Activated CD4-positive, alpha-beta T cell treated with anti-CD3 and anti-CD28 coated beads, Interleukin-2, Interleukin-6, amounts not matched to agents 100 ng/mL and 50 ng/mL, durations not matched to agents 16 hours and 8 hours (primary cell): ENCODE measurements at places on chromosomes 3 and 15.

GRCh38 chr15:82303956-82304777, 41.5 kb downstream of the SAXO2 start:
- DNase-seq: no peak

DNA sequence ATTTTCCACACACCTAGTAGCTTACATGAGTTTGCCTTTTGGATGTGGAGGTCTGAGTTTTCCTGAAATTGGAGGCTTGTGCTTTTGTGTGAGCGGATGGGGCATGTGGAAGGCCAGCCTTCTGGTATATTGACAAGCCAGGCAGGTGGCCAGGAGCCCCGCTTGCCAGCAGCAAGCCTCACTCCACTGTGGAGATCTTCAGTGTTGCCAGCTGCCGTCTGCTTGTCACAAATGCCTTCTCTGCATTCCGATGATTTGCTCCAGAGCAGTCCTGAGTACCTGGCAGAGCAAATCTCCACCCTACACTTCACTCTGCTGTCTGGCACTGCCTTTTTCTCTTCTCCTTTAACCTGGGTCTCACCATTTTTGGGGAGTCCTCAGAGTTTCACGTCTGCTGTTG, 29.1 kb upstream of the CHST2 start:
- no peak for DNase-seq

GRCh38 chr3:123072152-123072551, 5.3 kb downstream of the PDIA5 start:
- no peak for DNase-seq

DNA sequence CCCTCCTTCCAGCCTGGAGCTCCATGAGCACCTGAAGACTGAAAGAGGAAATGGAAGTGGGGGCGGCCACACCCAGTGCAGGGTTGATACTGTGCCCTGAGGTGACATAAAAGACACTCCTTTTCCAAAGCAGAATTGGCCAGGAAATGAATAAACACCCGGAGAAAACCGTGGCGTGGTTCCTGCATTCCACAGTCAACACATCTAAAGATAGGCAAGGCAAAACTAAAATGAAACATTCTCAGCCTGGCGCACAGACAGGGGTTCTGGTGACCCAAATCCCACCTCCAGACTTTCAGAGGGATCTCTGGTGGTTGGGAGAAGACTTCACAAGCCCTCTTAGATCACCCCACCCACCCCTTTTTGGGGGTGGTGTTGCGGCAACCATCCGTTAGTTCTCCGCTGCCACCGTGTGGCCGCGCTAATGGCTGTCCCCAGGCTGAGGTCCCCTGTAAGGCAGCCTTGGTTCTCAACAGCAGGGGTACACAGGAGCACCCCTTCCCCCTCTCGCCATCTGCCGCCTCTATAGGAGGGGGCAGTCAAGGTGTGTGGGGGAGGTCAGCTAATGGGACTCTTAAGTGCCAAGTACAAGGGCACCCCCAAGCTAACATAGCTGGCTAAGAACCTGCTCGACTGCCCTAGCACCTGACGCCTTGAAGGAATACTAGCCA, 2.5 kb upstream of the MST1R start:
- DNase-seq: peak; percentile 50

DNA sequence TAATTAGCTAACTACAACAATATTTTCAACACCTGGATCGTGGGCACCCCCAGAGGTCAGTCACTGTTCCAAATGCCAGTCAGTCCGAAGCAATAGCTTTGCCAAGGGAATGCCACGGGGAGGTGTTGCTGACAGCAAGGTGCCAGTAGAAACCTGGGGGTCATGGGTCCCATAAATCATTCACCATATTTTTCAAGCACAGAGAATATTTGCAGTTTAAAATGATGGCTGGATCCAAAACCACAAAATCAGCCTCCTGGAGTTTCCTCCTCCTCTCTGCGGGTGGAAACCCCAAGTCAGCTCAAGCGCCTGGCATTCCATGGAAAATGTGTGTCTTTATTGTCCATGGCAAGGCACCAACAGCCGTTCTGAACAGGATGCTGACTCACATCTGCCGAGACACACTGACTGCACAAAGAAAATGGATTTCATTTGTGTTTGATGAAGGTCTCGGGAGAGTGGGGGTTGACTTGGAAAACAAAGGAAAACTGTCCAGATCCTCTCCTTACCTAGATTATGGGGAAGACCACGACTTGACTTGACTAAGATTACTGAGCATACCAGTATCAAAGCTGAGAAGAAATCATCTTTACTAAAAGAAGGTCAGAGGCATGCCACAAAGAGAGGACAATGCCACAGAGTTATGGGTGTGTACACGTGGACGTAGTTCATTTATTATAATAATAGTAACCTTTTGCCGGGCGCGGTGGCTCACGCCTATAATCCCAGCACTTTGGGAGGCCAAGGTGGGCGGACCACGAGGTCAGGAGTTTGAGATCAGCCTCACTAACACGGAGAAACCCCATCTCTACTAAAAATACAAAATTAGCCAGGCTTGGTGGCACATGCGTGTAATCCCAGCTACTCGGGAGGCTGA, 26.4 kb downstream of the ANXA2 start:
- no peak for DNase-seq

GRCh38 chr15:43826508-43827341, at the start of gene WDR76:
WDR76 (plus strand) TSS chr15:43827002; CDS start chr15:43827033, 31 bp downstream.
- peak; percentile 92 for DNase-seq

- no peak for DNase-seq
These were observed 462.7 kb downstream of the PLOD2 start for GRCh38 chr3:145698250-145698649.
